Panc1 (cell line): ENCODE measurements at places on chromosomes 1 and 21. TPM values are rescaled to one million over a fixed set of nuclear protein-coding genes. Genes with fewer than 3 reads are reported as not detected.

Gene CLEC20A
- not detected for total RNA-seq

Gene KLHDC8A
- total RNA-seq: 0.31 TPM

Gene AKNAD1
- total RNA-seq: 0.26 TPM

Gene CBS
- 62.5 TPM for total RNA-seq

Gene LBR
- 58.2 TPM for total RNA-seq

Gene DENND2D
- total RNA-seq: 10.4 TPM

Gene CACNA1S
- total RNA-seq: not detected

Gene REN
- total RNA-seq: not detected

Gene TRIM67
- total RNA-seq: 0.08 TPM

Gene CLCA4
- total RNA-seq: 0.08 TPM

Gene C1QB
- 0.33 TPM for total RNA-seq

Gene SLAMF1
- total RNA-seq: not detected

Gene C4BPA
- total RNA-seq: 0.26 TPM

Gene MRAP
- total RNA-seq: not detected

Gene CRYAA
- total RNA-seq: 2.1 TPM

Gene LAPTM5
- 1.9 TPM for total RNA-seq

Gene KRTAP10-4
- total RNA-seq: not detected

Gene ARID4B
- 37.5 TPM for total RNA-seq

Gene GNAT2
- total RNA-seq: 0.44 TPM

Gene TMEM52
- 2.5 TPM for total RNA-seq

Gene KIAA0040
- total RNA-seq: 0.31 TPM

Gene GPN2
- total RNA-seq: 41.9 TPM

Gene NPPA
- total RNA-seq: not detected

Gene CA6
- not detected for total RNA-seq

Gene S100A8
- not detected for total RNA-seq

Gene EPHA2
- 263 TPM for total RNA-seq

Gene SELENON
- 57.2 TPM for total RNA-seq

Gene B3GALT5
- 0.10 TPM for total RNA-seq

Gene FALEC
- 1.0 TPM for total RNA-seq

Gene LHX8
- not detected for total RNA-seq

Gene KRTAP24-1
- not detected for total RNA-seq

Gene DNAJB4
- 14.9 TPM for total RNA-seq

Gene ZMPSTE24
- total RNA-seq: 65.4 TPM

Gene ZC3H12A
- 9.4 TPM for total RNA-seq

Gene RGS7
- total RNA-seq: 0.10 TPM

Gene PPP2R5A
- total RNA-seq: 44.3 TPM

Gene NBPF10
- total RNA-seq: 2.8 TPM

Gene GBP6
- not detected for total RNA-seq

Gene LTN1
- total RNA-seq: 19.7 TPM

Gene SLC50A1
- total RNA-seq: 67.4 TPM

Gene CNR2
- not detected for total RNA-seq

Gene OLIG2
- not detected for total RNA-seq

Gene ITLN1
- not detected for total RNA-seq
